Lung (tissue), 17 donors: ENCODE measurements at places on chromosomes 12 and 14. TPM values are rescaled to one million over a fixed set of nuclear protein-coding genes. Genes with fewer than 3 reads are reported as not detected.
A peak's percentile ranks its signal among the peaks of the same experiment; 100 is the strongest.

Gene SLC6A12
- 4.1 TPM for total RNA-seq

DNA sequence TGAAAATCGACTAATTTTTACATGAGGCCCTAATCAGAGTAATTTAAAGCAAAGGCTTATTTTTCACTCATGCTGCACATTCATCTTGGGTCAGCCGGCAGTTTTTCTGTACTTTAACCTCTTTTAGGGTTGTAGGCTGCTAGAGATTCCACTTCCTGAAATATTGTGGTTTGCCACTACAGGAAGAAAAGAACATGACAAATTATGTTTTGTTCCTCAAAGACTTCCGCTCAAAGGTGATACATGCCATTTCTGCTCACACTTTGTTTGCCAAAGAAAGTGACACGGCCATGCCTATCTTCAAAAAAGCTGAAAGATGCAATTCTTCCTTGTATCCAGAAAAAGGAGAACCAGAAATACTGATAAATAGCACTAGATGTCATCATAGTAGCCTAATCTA lies 183.4 kb upstream of the PPFIA2 start:
- no peak for DNase-seq

- DNase-seq: no peak
Observed at GRCh38 chr12:12447236-12447635, 90.4 kb downstream of the BORCS5 start.

GRCh38 chr14:51684760-51685159 lies 33.0 kb downstream of the FRMD6 start:
- no peak for DNase-seq

DNA sequence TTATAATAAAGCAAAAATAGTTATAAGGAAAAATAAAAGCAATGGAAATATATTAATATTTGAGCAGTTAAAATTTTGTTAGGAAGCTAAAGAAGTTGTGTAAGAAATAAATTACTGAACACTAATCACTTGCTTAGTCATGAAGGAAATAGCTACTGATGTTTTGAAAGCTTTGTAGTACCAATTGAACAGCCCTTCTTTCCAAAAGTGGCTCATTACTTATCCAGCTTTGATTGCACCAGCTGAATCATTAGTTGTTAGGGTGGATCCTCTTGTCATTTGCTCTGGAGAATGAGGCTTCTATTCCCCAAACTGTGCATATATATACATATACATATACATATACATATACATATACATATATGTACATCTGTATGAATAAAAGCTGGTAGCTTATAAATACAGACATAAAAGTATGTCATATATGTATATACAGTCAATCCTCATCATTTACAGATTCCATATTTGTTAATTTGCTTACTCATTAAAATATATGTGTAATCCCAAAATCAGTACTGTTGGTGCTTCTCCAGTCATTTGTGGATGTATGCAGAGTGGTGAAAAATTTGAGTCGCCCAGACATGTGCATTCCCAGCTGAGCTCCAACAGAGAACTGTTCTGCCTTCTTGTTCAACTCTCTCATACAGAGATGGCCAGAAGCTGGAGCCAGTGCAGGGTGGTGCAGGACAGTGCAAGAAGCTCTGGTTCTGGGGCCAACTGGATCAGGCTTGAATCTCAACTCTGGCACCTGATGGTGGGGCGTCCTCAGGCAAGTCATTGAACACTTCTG lies 214.1 kb downstream of the RPAP3 start:
- DNase-seq: no peak

DNA sequence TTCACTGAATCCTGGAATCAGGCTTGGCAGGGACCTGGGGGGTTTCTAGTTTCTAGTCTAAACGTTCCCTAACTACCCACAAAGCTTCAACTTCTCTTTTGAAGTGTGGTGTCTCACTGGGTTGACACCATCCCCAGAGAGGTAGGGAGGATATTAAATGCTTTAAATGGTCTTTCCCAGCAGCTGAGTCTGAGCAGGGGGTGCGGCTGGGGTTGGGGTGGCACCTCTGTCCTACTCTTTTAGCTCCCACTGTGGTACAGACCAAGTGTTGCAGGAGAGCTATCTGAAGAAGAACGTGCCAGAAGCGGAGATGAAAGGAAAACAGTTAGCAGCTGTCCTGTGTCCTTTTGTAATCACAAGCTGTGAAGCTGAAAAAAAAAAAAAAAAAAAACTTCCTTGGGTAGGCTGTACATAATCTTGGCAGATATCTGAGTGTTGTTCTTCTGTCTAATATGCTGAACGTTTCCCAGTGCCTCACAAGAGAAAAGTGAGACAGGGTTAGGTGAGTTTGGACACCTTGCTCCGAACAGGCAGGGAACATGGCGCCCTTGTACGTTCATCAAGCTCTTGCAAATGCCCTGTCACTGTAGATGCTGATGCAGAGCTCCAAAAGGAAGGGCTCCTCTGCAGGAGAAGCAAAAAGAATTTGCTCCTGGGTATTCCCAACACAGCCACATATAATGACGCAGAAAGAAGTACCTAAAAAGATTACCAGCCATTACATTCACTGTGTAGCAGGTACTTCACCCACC lies 447.2 kb downstream of the APAF1 start:
- peak; percentile 40 for DNase-seq

DNA sequence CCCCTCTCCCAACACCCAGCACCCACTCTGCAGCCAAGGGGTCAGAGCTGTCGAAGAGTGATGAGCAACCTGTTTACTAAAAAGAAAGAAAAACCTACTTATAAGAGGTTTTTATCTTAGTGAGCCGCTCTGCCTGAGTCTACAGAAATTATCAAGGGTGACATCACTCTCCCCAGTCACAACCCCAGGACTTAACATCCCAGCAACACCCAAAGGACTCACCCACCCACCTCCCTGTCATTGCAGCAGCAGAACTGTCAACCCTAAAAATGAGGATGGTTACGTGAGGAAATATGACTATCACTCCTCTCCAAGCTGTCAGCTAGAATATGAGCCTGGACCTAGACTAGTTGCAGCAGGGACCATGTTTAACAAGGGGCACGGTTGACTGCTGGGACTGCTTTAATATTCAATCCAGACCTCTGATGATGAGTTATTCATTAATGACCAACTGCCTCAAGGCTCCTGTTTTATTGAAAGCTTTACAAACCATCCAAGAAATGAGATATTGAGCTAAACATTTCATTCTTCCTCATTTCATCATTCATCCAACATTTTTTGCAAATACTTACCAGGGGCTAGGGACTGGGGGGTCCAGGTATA lies 53.9 kb upstream of the FICD start:
- no peak for DNase-seq

DNA sequence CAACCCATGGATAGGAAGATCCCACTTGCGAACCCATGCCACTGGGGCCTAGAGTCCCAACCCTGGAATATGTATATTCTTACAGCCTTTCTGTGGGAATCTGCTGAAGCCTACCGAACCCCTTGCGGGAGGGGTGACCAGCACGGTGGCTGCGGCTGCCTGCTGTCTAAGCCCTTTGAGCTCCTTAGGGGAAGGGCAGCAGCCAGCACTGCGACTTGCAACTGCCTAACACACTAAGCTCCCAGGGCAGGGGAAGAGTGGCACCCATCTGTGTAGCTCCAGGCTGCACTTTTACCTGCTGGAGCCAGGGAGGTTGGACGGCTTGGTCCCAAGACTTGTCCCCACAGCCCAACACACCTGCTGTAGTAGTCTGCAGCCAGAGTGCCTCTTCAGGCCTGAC lies 1968.7 kb upstream of the FLRT2 start:
- no peak for DNase-seq

GRCh38 chr12:88202500-88202899 lies 60.4 kb downstream of the TMTC3 start:
- DNase-seq: no peak

DNA sequence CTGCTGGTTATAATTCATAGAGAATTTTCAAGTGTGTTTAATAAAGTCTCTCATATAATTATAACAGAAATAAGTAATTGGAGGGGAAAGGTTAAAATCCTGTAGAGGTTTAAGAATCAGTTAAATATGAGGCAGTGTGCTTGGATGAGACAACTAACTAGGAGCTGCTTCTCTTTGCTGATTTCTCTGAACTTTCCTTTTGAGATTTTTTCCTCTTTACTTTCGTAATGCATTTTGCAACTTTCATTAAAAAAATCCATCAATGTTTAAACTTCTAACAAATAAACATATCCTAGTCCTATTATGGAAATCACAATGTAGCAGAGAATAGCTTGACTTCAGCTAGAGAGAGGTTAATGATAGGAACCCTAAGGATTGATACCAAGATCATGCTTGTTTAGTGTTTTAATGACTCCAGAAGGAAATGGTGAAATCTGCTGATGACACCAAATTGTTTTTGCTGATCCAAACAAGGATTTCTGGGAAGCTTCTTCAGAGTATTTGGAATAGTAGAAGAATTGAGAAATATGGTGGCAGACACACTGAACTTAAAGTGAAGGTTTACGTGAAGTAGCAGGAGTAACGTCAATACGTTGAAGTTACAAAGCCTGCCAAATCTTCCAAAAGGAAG lies 122.6 kb downstream of the RAD51B start:
- peak; percentile 86 for DNase-seq

Gene CCDC38
- total RNA-seq: 0.15 TPM

GRCh38 chr14:73770977-73771847 lies 57.0 kb upstream of the PNMA1 start:
- DNase-seq: no peak

Gene ERC1
- total RNA-seq: 67.2 TPM

Gene FOXG1
- total RNA-seq: 0.06 TPM

Gene CD27
- 2.0 TPM for total RNA-seq

- no peak for DNase-seq
Observed at GRCh38 chr12:105860561-105861207, 278.1 kb downstream of the NUAK1 start.

GRCh38 chr12:116664085-116664484 lies 73.8 kb downstream of the SPRING1 start:
- no peak for DNase-seq

DNA sequence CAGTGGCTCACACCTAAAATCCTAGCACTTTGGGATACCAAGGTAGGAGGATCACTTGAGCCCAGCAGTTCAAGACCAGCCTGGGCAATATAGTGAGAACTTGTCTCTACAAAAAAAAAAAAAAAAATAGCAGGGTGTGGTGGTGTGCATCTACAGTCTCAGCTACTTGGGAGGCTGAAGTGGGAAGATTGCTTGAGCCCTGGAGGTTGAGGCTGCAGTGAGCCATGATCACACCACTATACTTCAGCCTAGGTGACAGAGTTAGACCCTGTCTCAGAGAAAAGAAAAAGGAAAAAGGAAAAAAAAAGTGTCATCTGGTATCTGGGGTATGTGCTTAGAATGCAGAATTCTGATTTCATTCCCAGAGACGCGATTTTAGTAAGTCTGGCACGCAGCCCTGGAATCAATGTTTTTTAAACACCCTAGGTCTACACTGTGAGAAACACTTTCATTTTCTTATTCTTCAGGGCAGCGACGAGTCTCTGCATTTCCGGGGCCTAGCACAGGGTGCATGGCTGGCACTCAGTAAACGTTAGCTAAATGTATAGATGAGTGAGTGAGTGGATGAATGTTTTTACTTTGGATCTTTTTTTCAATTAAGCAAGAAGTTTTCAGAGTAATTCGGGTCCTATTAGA lies 243.8 kb upstream of the PWP1 start:
- DNase-seq: peak; percentile 85

- DNase-seq: no peak
Observed at GRCh38 chr12:109666068-109666467, 47.6 kb upstream of the FAM222A start.

Gene R3HDM2
- 60.7 TPM for total RNA-seq

Gene OTX2
- total RNA-seq: not detected

- DNase-seq: no peak
Observed at GRCh38 chr12:80589077-80589476, 118.4 kb upstream of the MYF6 start.

DNA sequence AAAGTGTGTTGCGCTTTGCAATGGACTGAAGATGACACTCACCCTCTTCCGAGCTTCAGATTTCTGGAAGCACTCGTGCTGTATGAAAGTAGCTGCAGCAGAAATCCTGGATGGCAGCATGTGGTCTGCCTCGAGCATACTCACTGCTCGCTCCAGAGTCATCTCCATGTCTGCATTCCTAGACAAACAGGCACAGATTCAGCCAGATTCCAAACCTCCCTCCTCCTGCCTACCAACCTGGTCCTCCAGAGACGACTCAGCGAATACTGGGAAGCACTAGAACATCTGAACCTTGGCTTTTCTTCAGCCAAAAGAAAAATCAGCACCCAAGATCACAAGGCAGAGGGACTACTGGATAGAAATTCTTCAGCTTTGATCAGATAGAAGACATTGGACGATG lies 27.7 kb downstream of the PKP2 start:
- no peak for DNase-seq

Gene SOAT2
- total RNA-seq: not detected

- no peak for DNase-seq
Observed at GRCh38 chr12:5565933-5566599, 134.2 kb downstream of the NTF3 start.

DNA sequence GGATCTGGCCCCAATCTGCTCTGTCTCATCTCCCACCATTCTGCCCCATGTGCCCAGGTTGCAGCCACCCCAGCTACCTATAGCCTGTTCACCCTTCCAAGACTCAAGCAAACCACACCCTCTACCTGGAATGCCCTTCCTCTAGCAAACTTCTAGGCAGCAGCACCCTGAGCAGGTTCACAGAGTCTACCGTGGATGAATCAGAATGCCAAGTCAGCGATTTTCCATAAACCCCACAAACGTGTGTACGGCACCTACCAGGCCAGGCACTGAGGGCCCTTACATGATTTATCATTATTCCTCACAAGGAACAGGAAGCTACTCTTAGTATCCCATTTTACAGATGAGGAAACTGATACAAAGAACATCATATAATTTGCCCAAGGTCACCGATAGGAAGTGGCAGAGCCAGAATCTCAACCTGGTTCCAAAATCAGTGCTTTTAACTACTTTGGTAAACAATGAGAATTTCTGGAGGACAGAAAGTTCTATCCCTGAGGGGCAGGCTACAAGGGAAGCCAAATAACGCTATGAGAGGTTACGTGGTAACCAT lies 28.0 kb upstream of the DHRS4 start:
- DNase-seq: no peak

DNA sequence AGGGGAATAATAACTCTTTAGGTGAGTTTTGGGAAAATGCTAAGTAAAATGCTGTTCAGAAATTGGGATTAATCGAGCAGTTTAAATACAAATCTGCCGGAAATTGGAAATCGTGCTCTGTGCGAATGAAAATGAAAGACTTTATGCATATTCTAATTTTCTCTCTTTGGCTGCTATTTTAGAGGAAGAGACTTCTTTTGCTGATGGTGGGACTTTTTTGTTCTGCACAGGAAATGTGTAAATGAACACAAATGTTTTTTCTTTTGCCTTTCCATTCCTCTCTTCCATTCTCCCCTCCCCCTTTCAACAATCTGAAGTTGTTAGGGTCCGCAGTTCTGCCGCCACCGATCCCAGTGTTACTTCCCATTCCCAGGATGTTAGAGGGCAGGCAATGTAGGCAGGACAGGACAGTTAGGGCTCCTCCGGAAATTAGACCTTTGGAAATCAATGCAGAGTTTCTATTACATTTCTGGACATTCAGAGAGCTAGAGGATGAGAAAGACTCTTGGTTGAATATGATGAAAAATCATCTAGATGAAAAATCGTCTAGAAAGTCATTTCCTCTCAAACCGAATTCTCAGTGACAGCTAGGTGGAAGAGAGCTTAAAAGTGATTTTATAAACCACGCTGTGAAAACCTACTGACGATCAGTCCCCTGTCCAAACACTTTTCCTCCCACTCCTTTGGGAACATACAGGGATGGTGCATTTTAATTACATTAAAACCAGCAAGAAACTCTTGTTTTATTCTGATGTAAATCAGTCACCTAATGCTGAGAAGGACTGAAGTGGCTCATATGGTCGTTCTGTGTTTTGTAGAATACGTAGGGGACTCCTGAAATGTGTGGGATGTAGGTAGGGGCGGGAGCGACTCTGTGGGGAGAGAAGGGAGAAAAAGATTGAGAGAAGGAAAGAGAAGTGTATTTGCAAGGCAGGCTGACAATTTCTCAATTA lies 17.8 kb downstream of the FOXG1 start:
- no peak for DNase-seq
